ENCODE measurements at places on chromosomes 2 and 18.
A peak's percentile ranks its signal among the peaks of the same experiment; 100 is the strongest.

DNA sequence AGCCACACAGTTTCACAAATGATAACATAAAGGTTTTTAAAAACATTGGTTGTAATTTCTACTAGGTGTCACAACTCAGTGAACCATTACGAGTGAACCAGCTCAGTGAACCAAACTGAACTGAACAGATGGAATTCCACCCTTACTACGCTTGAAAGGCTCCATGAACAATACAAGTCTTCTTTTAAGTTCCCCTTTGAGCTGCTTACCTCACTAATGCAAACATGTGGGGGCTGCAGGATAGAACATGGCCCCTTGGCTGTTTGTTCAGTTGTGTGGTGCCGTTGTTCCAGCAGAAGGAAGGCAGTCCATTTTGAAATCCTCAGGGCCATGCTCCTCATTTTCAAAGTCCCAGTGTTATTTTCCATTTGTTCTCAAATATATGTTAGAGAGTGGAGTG is 30.7 kb upstream of the KLHL14 start:
- DNase-seq: no peak

GRCh38 chr18:77058290-77058835 is 74.2 kb downstream of the MBP start:
- peak; percentile 66 for DNase-seq

DNA sequence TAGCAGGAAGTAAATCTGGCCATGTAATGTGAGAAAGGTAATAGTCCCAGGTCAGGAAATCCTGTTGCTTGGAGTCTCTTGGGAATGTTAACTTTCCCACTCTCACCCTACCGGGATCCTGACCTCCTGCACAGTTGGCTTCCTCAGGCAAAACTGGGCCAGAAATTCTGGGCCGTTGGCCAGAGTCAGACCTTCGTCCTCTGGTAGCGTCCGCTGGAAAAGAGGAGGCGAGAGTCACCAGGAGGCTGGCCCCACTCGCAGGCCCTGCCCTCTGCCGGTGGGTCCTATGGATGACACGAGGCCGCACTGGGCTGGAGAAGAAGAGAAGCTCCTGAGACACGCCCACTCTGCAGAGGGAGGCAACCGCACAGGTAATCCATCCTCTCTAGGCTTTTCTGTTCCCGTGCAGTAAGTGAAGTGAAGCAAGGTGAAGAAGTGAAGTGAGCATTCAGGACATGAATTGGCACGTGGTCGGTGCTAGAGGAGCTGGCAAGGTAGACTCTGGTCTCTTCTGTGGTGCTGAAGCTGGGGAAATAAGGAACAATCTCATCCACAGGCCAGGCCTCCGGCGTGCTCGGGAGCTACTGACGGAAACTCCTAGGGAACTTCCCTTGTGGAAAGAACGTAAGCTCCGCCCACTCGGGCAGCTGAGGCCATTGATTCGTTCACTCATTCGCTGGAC is 182.7 kb upstream of the GLI2 start:
- DNase-seq: peak; percentile 80

DNA sequence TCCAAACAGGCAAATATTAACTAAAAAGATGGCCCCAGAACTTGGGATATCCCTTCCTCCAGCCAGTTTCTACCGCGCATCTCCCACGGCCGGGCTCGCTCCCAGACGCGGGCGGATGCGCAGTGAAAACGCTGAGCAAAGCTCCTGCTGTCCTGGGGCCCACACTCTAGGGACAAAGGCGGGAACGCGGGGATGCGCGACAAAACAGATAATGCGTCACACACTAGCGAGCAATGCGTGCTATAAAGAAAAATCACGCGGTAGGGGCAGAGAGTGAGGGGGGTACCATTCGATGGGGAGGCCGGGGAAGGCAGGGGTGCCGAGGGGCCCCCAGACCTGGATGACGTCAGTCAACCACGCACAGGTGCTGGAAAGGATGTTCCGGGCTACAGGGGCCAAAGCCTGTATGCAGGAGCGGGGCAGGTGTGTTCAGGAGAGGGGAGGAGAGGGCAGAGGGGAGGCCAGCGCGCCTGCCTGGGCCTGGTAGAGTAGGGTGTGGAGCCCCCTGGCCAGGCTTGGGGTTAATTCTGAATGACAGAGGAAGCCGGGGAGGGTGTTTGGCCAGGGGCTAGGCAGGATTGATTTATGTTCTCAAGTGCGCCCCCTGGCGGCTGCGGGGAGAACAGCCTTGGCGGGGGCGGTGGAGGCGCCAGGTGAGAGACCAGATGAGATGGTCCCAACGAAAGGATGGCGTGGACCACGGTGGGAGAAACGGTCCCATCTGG is 14.9 kb upstream of the ITM2C start:
- DNase-seq: peak; percentile 21

DNA sequence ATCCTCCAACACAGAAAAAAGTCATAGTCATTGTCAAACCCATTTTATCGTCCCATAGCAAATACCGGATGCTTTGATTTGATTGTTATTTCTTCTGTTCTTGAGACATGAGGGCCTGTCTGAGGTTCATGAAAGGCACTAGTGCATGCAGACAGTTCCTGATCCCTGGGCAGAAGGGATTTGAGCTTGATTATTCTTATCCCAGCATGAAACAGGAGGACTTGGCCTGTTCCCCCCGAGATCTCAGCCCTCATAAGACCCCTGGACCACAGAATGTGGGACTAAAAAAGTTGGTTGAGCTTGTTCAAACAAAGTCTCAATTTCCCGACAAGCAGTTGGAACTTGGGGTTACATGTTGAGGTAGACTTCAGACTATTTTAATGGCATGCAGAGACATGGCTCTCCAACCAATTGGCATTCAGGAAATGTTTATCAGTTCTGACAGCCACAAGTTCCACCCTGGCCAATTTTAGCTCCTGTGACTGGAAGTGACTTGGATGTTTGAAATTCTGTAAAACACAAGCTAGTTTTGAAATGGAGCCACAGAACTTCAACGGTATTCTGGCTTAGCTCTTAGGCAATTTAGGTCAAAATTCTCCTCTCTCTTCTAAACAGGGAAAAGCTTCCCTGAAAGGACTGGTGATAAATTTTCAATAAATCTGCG is 366.9 kb upstream of the SLC14A2 start:
- DNase-seq: peak; percentile 43

- no peak for DNase-seq
Measured at GRCh38 chr18:78558101-78558810, 421.4 kb upstream of the SALL3 start.

GRCh38 chr2:8482432-8482831 is 199.4 kb upstream of the ID2 start:
- no peak for DNase-seq

GRCh38 chr2:195575879-195576401 is 81.1 kb upstream of the SLC39A10 start:
- peak; percentile 88 for DNase-seq

- no peak for DNase-seq
Measured at GRCh38 chr18:31483396-31483795, 14.6 kb upstream of the DSG2 start.

DNA sequence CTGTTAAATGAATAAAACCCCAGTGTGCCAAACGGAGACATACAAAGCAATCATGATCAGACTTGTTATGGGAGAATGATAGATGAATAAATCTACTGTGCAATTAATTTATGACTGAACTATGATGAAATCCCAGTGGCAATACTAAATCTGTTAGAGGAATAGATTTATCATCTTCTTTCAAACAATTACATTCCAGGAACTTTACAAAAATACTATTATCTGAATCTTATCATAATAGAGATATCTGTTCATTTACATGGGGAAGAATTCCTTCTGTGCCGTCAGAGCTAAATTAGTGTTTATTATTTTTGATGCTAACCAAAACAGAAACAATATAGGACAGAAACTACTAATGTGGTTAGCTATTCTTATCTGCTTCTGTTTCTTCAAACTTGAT is 208.5 kb downstream of the CAMKMT start:
- DNase-seq: no peak

- no peak for DNase-seq
Measured at GRCh38 chr2:175567435-175568061, 386.0 kb upstream of the ATP5MC3 start.

- no peak for DNase-seq
Measured at GRCh38 chr2:233689501-233689900, 3.2 kb upstream of the UGT1A6 start.

GRCh38 chr2:8528863-8529262 is 153.0 kb upstream of the ID2 start:
- no peak for DNase-seq

GRCh38 chr2:85847051-85847588 is 41.7 kb downstream of the ST3GAL5 start:
- no peak for DNase-seq

DNA sequence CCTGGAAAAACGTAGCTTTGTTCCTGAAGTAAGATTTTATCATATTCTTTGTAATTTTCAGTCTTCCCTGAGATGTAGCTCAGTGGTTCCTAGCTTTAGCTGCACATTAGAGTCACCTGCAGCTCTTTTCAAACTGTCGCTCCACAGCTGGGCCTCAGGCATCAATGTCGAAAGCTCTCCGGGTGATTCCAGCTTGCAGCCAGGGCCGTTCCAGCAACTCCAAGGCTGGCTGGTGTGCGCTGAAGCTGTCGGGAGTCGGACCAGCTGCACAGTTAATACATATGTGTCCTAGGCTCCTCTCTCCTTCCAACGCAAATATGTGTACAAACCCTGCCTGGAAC is 609 bp upstream of the ZNF2 start:
- no peak for DNase-seq

GRCh38 chr2:29325544-29325943 is 210.3 kb downstream of the CLIP4 start:
- no peak for DNase-seq

- DNase-seq: peak; percentile 61
Measured at GRCh38 chr2:23554054-23554697, 169.2 kb downstream of the KLHL29 start.

DNA sequence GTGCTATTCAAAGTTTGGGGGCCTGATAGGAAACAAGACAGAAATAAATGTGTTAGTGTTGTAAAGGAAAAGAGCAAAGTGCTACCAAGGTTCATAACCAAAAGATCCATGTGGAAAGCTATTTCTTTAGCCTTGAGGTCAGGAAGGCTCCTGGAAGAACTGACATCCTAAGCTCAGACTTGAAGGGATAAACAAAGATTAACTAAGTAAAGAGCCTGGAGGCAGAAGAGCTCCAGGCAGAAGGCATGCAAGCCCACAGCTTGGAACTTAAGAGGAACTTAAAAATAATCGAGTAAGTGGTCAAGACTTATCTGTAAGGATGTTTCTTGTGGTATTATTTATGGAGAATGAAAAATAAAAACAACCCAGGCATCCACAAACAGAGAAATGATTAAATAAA is 245.0 kb upstream of the MGAT5 start:
- no peak for DNase-seq

GRCh38 chr18:32271672-32272208 is 81.9 kb downstream of the MEP1B start:
- DNase-seq: peak; percentile 56

- no peak for DNase-seq
Measured at GRCh38 chr18:58335821-58336220, 291.8 kb downstream of the NEDD4L start.

- DNase-seq: no peak
Measured at GRCh38 chr18:79555885-79556284, 123.7 kb upstream of the CTDP1 start.

- DNase-seq: no peak
Measured at GRCh38 chr2:47234456-47234855, 79.3 kb upstream of the STPG4 start.

DNA sequence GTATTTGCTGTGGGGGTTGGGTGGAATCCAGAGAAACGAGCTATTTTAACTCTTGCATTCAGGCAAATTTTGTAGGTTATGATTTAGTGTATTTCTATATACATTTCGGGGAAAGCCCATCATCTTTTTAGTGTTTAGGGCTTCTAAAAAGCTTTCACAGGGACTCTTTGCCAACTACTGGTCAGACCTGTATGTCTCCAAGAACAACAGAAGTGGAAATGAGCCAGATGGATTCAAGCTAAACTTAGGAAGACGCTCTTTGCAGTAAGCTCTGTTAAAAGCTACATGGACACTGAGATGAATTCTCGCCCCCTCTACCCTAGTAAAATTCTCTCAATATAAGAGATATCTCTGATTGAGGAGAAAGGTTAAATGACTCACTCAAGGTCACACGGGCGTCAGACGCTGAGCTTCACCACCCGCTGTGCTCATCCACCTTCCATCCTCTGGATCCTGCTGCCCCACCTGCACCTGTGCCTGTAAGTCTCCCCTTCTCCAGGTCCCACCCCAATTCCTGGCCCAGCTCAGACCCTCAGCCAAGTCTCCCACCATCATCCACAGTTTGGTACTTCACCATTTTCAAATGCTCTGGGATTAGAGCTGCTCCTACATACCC is 85.6 kb downstream of the MARCHF4 start:
- DNase-seq: peak; percentile 25

DNA sequence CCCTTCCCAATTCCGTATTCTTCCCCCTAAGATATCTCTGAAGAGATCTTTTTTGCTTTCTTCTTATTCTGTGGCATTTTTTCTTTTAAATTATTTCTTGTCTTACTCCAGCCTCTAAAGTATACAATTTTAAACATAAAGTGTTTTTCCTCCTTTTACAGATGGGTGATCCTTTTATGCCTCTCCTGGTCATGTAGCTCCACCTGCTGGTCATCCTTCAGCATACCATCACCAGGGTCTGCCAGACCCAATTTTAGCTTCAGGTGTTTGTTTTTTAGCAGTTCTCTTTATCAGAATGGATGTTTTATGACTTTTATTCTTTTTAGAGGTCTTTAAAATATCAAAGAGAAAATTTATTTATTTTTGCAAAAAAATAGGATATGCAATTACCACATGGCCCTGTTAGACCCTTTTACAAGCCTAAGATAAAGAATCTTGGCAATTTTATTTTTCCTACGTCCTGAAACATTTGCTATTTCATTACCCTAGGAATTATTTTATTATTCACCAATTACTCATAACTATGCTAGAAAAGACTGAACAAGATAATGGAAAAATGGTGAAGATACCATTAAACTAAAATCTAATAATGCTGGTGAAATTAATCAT is 55.5 kb downstream of the PIGN start:
- DNase-seq: peak; percentile 72

GRCh38 chr2:236940916-236941520 is 144.7 kb upstream of the COPS8 start:
- DNase-seq: no peak

- DNase-seq: no peak
Measured at GRCh38 chr2:6224267-6224666, 532.1 kb downstream of the SOX11 start.

GRCh38 chr2:191302459-191303139 is 57.4 kb downstream of the MYO1B start:
- peak; percentile 27 for DNase-seq

GRCh38 chr2:119731983-119732382 is 27.7 kb upstream of the PTPN4 start:
- DNase-seq: no peak

GRCh38 chr2:20027260-20027677 is 14.8 kb upstream of the MATN3 start:
- no peak for DNase-seq

GRCh38 chr2:9883897-9884296 is 40.6 kb downstream of the TAF1B start:
- DNase-seq: no peak

- DNase-seq: no peak
Measured at GRCh38 chr2:28547223-28547860, 51.5 kb downstream of the PLB1 start.

DNA sequence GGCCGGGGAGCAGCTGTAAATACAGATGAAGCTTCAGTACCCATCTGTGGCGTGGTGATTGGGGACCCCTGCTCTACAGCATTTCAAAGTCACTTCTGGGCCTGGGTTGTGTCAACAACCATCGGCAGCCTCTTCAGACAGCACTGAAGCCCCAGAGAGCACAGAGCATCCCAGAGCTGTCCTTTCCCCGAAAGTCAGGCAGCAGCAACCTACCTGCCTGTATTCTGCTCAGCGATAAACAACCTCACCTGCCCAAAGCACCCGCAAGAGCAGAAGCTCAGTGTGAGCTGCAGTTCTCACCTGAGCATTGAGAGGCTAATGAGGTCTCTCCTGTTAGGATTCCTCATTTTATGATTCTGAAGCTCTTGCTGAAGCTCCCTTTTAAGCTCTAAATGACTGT is 19.3 kb downstream of the TRABD2A start:
- DNase-seq: no peak
